ENCODE measurements at places on chromosomes 1 and 21. TPM values are rescaled to one million over a fixed set of nuclear protein-coding genes. Genes with fewer than 3 reads are reported as not detected.

TRIM63 gene
- not detected for total RNA-seq

GPN2 gene
- 13.1 TPM for total RNA-seq

MYOG gene
- not detected for total RNA-seq

C1orf226 gene
- 1.3 TPM for total RNA-seq

H3-3A gene
- 233 TPM for total RNA-seq

OR2L8 gene
- not detected for total RNA-seq

VAV3 gene
- 18.6 TPM for total RNA-seq

TMEM52 gene
- total RNA-seq, result 0.65 TPM
